NCI-H460 (cell line): ENCODE measurements at places on chromosomes 13 and 19.

DNA sequence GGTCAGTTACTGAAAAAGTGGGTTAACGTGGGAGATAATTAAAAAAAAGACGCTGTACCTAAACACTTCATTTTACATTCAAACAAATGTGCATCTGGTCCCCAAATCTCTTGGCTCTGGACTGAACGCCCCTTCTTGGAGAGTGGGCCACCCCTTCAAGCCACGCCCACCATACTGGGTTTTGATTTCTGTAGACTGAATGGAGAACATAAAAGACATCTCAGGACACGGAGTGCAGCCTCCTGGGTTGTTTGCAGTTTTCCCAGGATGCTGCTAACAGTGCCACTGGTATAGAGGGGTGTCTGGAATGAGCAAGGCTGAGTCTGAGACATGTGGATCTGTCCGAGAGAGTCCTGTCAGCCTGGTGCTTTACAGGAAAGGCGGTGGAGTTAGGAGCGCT lies 10.6 kb downstream of the TFDP1 start:
- no peak for DNase-seq

DNA sequence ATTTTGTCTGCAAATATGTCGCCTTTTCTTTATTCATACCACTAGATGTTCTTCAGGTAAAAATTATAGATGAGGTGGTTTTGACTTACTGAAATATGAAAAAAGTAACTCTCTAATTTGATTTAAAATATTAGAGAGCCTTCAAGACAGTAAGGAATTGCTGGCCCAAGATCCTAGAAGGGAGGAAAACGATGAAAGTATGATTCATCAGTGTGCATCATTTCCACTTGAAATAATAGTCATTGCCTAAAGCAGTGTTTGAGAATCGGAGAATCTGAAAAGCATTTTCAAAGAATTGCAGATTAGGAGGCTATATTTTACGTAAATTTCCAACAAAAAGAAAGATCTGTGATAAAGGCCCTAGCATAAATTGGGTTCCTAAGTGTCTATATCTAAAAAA lies 1707.9 kb upstream of the PRR20A start:
- no peak for DNase-seq

DNA sequence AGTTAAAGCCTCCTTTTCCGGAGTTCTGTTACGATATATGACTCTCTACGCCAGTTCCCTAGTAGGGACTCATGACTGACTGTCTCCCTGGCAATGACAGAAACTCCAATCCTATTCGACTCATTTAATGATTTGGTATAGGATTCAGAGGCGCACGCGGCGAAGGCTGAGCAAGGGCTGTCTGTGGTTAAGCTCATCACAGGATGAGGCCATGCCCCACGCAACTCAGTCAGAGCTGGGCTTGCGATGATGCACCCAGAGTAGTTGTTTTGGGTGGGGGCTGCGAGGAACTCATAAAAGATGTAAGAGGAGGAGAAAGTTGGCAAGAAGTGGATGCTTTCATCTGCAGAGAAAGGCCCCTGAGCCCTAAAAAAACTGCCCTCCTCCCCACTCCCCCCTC lies 468 bp upstream of the SERTM1 start:
- DNase-seq: no peak

DNA sequence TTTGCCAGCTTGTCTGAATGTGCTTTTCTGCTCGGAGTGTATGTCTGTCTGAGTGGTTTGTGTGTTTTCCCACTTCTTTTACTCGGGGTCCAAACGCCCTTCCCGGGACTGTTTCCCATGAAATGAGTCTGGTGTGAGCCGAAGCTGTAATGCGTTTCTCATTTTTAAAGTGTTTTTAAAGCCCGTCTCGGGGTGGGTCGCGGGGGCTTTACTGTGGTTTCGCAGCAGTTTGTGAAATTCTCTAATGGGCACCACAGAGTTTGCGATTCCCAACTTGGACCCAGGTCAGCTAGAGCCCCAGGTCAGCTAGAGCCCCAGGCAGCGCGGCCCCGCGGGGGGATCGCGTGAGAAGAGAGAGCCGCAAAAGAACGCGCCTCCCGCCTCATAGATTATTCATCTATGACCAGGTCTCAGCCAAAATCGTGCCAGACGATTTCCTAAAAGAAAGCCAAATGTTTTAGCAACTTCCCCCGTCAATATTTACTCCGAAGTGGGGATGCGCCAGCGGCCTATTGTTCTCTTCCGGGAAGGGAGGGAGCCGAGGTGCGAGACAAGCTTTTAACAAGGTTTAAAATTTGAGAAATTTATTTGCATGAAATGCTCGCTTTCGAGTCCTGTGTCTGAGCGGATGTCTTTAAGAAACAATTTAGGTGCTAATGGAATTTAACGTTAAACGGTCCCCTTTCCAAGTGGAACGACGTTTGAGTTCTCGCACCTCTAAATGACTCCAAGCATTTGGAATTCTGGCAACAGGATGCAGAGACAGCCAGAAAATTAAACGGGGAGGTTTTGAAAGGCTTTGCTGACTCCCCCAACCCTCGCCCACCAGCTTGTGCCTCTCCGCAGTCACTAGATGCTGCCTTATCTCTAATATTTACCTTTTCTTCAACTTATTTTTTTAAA lies 2.2 kb downstream of the ZIC2 start:
- DNase-seq: no peak

DNA sequence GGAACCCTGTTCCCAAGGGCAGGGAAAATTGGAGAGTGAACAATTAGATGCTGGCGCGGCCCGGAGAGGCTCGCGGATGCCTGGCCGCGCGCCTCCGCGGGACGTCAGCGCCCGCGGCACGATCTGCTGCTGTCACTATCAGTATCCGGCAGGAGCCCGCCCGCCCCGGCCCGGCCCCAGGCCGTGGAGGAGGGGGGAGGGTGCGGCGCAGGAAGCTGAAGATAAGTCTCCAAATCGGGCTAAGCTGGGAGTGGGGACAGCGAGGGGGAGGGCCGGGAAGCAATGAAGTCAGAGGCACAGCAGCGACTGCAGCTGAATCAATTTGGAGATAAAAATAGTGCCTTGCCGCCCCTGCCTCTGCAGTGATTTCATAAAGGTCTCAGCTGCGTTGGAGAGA lies 441.5 kb upstream of the KLF12 start:
- DNase-seq: no peak

DNA sequence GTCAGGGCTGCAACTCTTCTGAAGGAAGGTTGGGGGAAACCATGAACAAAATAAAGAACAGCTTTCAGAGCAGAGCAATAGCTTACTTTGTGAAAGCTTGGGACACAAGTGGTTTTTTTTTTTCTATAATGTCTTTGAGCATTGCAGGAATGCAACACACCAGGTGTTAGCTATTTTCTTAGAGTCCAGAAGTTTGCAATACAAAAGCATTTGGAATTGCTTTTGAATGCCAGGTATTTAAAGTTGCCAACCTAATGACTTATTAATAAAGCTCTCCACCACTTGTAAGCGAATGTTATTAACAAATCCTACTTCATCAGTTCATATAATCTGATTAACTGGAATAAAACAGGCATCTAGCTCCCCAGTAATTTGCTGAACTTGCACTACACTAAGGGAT lies 172.6 kb downstream of the NUFIP1 start:
- DNase-seq: no peak

DNA sequence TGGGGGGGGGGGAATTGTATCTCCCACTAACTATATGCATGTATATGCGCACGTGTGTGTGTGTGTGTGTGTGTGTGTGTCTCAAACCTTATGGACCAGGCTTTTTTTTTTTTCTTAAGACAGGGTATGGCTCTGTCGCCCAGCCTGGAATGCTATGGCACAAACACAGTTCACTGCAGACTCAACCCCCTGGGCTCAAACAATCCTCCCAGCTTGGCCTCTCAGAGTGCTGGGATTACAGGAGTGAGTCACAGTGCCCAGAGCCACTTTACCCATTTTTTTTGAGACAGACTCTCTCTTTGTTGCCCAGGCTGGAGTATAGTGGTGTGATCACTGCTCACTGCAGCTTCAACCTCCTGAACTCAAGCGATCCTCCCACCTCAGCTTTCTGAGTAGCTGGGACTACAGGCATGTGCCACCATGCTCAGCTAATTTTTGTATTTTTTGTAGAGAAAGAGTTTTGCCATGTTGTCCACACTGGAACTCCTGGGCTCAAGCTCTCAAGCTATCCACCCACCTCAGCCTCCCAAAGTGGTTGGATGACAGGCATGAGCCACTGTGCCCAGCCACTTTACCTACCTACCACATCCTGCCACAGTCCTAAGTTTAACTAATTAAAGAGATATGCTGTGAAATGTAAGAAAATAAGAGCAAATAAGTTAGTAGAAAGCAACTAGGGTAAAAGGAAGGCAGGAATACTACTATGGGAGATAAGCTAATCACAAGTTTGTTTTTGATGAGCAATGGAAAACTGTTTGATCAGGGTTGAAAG lies 2.4 kb downstream of the ZMYM5 start:
- no peak for DNase-seq

GRCh38 chr13:40933508-40934204 lies 85.5 kb downstream of the ELF1 start:
- DNase-seq: no peak

DNA sequence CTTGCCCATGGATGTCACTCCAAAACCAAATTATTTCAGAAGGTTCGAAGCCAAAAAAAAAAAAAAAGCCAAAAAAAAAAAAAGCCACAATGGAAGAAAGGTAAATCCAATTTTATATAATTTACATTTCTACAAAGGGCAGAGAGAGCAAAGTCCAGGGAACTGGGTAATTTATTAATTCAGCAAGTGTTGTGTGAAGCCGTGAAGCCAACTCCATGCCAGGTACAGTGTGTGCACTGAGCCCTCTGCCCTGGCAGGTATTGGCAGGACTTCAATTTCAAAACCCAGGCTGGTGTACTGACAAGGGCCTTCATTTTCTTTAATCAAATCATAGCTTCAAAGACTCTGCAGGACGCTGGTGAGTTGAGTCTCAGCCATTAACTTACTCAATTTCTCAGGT lies 5.5 kb upstream of the RFPL4A start:
- no peak for DNase-seq

DNA sequence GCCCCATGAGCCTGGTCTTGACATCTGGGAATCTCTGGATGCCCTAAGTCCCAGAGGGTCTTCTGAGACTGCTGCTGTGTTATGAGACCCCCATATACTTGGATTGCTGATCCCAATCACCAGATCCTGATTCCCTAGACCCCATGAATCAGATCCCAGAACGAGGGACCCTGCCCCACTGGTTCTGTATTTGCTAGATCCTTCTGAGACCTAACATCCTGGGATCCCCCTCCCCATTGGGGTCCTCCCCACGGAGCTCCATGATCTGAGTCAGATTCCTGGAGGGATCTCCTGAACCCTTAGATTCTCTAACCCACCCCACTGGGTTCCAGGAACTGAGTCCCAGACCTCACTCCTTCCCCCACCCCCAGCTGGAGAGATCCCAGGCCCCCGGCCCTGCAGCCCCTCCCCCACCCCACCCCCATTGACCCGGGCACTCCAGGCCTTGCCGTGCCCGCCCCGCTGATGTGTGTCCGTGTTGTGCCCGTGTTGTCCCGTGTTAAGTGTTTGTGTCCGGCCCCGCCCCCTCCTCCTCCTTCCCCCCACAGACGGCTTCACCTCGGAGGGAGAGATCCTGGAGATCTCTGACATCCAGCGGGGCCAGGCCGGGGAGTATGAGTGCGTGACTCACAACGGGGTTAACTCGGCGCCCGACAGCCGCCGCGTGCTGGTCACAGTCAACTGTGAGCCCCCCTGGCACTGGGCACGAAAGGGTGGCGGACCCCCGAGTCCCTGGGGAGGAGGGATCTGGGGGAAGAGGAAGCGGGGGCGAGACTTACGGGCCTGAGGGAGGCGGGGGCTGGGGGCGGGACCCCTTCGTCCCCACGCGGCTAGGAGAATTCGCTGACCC lies 15.0 kb downstream of the IGLON5 start:
- DNase-seq: no peak
